ENCODE measurements at places on chromosomes 2 and 18.

- no peak for DNase-seq
These were observed 35.6 kb upstream of the NDUFV2 start for GRCh38 chr18:9066817-9067306.

DNA sequence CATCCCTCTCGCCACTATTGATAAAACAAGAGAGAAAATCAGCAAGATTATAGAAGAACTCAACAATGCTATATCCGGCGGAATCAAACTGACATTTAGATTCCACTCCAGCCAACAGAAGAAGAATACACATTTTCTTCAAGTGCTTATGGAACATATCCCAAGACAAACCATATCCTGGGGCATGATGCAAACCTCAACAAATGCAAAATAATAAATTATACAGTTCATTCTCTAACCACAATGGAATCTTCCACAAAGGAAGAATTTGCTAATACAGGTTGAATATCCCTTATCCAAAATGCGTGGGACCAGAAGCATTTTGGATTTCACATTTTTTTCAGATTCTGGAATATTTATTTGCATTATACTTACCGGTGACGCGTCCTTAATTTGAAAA is 51.4 kb upstream of the YPEL5 start:
- no peak for DNase-seq

DNA sequence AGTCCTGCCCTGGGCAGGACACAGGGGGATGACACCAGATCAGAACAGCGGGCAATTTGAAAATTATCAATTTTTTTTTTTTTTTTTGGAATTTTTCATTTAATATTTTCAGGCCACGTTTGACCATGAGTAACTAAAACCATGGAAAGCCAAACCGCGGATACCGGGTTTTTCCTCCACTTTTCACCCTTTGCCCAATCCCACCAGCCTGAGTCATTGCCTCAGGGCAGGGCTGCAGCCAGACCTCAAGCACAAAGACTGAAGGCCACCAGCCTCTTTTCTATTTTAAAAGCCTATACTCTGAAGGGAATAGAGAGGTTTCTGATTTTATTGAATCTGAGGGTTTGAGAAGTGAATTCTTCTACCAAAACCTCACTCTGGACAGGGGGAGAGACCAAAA is 381.1 kb downstream of the IRS1 start:
- no peak for DNase-seq

DNA sequence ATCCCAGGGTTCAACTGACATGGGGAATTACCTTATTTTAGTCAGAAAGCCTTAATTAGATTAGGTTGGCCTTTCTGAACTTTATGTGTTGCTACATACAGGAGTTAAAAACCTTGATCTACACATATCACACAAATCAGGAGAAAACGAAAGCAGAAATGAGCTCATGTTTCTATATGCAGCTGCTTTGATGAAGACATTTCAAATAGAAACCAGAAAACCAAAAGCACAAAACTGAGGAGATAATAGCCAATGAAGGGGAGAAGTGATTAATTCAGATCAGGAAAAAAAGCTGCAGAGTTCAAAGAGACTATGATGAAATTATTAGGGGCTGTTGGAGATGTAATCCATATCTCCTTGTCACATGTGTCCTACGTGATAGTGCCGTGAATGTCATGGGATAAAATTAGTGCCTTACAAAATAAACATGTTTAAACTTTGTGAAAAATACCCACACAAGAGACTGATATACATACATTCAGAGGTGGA is 255.0 kb downstream of the CAMKMT start:
- DNase-seq, result no peak

GRCh38 chr18:13641551-13642439 is 84.6 kb downstream of the FAM210A start:
- DNase-seq, result no peak

- DNase-seq, result no peak
These were observed 55.7 kb downstream of the TMEM18 start for GRCh38 chr2:621303-622099.

- DNase-seq, result no peak
These were observed 25.4 kb upstream of the SOX11 start for GRCh38 chr2:5666798-5667197.

GRCh38 chr18:59079264-59079663 is 60.4 kb upstream of the SEC11C start:
- peak; percentile 49 for DNase-seq

GRCh38 chr2:96103761-96104486 is 12.4 kb downstream of the ADRA2B start:
- DNase-seq, result no peak

DNA sequence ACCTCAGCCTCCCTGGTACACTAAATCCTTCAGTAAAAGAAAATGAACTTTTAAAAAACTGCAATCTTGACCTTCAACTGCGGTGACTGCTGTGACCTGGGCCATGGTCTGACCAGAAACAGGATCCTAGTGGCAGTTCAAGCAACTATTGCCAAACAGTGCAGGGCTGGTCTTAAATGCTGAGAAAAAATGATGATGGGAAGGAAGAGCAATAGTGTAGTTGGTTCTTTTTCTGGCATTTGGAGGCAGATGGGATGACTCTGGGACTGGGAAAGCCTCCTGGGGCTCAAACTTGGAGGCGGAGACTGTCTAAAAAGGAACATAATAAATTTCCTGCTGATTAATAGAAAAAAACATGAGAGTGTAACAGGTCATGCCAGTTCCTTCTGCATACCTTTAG is 45.4 kb downstream of the CHN1 start:
- no peak for DNase-seq

GRCh38 chr2:108593547-108594098 is 59.4 kb downstream of the LIMS1 start:
- DNase-seq, result no peak

DNA sequence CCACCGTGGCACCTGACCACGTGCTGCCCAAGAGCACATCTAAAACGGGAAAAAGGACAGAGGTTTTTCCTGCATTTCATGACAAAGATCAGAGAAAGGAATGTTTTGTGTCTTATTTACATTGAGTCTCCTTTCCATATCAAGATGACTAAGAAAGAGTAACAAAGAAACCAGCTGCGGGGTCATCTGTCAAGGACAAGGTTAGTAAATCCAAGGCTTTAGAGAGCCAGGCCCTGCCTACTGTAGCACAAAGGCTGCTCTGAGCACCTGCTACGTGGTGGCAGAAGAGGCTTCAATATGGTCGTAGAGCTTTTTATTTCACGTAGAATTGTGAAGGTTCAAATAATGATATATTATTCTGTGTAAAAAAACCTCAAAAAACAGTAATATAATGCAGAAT is 51.0 kb downstream of the PRELID3A start:
- DNase-seq, result no peak

GRCh38 chr2:85709401-85709811 is 15.2 kb downstream of the GNLY start:
- no peak for DNase-seq

DNA sequence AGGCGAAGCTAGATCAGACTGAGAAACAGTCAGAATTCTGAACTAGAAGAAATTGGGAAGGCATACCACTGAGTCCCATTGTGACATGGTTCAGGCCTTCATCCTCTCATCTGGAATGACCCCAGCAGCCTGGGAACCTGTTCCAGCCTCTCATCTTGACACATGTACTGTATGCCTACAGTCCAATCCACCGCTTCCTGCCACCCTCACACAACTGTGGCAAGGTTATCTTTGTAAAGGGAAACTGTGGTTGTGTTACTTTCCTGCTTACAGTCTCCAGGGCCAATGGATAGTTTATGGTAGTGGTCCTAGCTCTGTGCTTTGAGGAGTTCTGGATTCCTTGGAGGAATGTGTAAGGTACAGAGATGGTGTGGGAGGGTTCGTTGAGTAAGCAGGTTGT is 296.9 kb upstream of the TRIB2 start:
- no peak for DNase-seq

DNA sequence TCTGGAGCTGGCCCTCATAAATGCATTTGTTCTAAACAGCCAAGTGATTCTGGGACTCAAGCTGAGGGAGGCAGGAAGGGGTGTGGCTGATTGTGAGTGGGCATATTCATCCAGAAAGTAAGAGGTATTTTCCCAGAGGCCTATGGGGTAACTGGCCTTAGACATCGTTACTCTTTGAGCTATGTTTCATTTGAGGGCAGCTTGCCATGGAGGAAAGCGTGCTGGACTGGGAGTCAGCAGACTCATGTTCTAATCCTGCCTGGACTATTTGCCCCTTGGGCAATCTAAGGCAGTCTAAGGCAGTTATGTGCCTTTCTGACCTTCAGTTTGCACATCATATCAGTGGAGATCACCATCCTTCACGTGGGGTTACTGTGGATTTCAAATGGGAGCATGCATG is 93.5 kb upstream of the SLC14A2 start:
- DNase-seq, result no peak

- no peak for DNase-seq
These were observed 19.0 kb downstream of the CRIM1 start for GRCh38 chr2:36374585-36374984.

- DNase-seq, result no peak
These were observed 15.4 kb downstream of the ARHGAP28 start for GRCh38 chr18:6744816-6745455.

DNA sequence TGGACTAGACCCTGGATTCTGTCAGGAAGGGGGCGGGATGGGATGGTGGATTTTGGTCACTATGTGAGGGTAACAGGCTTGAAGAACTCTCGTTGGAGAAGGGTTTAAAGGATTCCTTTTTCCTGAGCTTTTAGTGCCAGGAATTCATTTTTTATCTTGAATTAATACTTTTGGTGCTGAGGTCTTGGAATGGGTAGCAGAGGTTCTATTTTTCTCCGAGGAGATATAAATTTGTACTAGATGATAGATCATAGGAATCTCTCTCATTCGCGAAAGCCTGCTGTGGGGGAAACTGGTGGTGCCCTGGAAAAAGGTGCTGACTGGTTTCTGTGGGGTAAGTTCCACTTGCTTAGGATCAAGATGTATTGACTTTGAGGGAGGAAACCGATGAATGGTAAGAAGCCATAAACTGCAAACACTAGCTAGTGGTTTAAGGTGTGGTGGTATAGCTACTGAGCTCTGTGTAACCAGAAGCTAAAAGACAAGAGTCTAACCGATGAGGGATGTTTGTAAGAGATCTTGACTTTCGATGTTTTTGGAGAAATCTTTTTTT is 706 bp downstream of the AGPS start:
- no peak for DNase-seq

DNA sequence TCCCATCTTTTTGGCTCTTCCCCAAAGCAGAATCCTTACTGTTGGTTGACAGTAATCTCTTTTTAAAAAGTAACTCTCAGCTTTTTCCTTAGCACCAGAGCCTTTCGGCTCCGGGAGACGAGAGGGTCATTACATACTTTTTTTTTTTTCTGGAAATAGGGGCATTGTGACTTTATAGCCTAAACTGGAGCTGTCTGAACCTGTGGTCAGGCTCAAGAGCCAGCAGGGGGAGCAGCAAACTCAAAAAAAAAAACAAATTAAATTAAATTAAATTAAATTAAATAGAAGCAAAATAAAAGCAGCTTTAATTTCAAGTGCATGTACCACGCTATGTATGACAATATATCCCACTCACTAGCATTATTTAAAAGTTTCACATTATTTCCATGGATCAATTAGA is 156.6 kb downstream of the DTNA start:
- no peak for DNase-seq

- DNase-seq, result no peak
These were observed 380.6 kb upstream of the NXPH2 start for GRCh38 chr2:139160836-139161235.

DNA sequence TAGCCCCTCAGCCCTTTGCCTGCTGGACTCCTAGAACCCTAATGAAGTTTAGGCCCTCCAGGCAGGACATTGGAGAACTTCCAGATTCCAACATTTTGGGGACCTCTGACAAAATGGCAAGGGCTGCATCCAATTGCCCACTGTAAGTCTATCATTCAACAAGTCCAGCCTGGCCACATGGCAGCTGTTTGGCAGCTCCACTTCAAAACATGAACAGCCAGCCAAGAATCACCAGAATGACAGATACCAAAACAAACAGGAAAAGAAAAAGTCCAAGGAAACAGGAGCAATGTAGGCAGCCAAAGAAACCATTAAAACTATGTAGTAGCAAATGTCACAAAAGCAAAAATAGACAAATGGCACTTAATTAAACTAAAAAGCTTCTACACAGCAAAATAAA is 25.5 kb downstream of the SLC4A5 start:
- DNase-seq, result peak; percentile 5

- no peak for DNase-seq
These were observed 1192.5 kb upstream of the ACVR2A start for GRCh38 chr2:146652311-146652710.

DNA sequence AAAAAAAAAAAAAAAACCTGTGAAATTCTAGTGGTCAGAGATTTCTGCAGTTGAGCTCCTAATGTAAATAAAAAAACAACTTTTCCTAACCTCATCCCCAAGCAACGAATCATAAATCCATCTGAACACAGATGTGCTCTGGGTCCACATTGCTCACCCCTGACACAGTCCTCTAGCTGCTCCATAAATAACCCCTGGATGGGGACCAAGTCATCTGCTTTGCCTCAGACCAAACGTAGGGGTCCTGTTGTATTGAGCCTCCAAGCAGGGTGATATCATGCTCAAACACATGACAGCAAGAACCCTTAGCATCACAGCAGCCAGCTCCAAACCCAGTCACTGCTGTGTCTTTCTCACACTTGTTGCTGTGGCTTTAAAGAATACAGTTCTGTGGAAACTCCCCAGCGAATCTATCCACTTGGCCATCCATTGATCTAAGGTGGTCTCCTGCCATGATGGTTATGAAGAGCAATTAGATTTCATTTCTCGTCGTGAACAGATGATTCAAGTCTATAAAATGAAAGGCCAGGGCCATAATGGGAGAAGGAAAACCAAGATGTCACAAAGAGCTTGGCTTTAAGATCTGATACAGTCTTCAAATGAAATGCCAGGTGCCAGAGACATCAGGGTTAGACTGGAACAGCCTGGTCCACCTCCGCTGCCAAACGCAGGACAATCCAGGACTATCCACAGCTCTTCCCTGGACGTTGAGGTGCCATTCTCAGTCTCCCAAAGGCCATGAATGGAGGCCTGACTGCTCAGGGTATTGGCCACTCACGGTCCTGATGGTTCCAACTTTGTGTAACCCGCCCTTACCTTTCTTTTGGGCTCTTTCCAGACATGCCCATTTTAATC is 39.0 kb downstream of the TBC1D8 start:
- no peak for DNase-seq

DNA sequence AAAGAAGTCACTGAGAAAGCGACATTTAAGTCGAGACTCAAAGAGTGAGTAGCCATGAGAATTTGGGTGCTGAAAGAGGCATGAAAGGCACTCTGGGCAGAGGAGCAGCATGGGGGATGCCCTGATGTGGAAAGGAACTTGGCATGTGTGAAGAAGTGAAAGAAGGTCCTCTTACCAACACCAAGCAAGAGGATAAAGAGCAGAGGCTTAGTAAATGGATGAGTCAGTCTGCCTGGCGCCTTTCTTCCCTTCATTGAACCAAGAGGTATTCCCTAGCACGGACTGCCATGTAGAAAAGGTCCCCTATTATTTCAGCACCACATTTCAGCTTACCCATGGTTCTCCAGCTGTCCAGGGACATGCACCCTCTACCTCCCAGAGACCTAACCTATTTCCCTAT is 221.1 kb upstream of the NRP2 start:
- DNase-seq, result no peak

GRCh38 chr2:108614659-108615058 is 80.4 kb downstream of the LIMS1 start:
- no peak for DNase-seq

Measured in NCI-H1105 (cell line).